ENCODE measurements at places on chromosomes 12 and 14.

DNA sequence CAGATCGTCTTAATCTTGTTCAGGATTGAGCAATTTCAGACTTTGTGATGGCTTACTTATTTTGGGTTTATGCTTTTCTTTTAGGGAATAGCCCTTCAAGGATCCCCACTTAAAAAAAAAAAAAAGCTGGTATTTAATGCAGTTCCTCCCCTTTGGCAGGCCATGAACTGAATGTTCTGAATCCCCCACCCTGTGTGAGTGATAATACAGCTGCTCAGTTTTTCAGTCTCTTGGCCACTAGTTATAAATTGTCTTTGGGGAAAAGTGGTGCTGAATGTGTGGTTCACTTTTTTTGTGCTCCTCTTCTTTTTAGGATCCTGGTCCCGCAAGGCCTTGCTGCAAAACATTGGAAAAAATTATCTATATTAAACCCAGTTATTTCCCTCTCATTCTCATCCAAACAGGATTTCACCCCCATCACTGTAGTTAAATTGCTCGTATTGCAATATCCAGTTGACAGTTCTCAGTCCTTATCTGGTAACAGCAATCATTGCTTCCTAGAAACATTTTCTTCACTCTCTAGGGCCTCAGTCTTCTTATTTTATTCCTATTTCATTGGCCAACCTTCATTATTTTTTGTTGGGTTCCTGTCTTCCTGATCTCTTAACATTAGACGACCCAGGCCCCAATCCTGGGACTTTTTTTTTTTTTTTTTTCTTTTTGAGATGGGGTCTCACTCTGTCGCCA is 73.1 kb upstream of the PAWR start:
- DNase-seq, result no peak

- DNase-seq, result no peak
Observed at GRCh38 chr14:54440037-54440436, 1.1 kb downstream of the CNIH1 start.

- DNase-seq, result peak; percentile 63
Observed at GRCh38 chr14:37591941-37592481, 3.0 kb downstream of the FOXA1 start.

DNA sequence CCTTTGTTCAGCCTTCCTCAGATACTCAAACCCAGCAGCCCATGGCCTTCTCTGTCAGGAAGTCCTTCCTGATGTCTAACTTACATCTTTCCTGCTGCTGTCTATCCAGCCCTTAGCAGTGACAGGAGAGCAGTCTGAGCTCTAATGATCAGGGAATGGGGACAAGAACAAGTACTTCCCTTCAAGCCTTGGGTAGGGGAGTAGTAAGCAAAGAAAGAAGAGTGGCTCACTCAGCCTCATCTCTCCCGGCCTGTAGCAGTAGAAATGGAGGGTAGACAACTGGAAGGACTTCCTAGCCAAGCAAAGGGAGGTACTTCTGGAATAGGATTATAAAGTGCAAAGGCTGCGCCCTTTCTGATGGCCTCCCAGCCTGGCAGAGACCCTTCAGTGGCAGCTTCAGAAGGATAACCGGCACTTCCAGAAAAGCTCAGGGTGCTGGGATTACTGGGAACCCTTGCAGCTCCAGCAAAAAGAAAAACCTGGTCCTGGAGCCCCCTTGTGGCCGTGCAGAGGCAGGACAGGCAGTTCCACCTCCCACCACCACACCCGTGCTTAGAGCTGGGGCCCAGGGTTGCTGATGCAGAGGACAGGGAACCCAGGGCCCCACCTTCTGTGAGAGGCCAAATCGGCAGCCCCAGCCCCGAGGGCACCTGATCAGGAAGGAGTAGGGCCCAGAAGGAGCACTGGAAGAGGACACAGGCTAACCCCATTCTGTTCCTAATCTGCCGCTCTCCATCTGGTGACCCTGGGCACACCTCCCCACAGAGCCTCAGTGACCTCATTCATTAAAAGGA is 12.4 kb upstream of the SMUG1 start:
- peak; percentile 48 for DNase-seq

GRCh38 chr14:104256025-104256424 is 117.6 kb downstream of the KIF26A start:
- DNase-seq, result no peak

DNA sequence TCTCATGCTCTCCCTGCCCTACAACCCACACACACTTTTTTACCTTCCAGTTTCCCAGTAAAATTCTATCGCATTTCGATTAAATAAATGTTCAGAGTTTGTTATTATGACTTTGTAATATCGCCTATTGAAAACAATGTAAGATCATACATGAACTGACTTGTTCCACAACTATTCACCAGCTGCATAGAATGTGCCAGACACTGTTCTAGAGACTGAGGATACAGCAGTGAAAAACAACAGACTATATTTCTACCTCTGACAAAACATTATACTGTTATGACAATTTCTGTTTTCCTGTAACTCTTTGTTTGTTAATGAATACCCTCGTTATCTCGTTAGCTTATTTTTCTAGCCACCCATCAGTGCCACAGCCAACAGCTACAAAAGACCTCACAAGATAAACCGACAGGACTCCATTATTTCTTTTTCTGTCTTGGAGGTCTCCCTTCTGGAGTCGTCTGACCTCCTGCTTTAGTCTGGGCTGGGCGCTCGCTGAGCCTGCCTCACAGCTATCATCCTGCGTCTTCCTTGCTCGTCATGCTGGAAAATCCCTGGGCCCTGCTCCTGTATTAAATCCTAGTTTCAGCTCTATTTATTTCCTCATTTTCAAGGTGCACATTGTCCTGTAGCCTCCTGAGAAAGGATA is 498.9 kb downstream of the DIO2 start:
- DNase-seq, result no peak

DNA sequence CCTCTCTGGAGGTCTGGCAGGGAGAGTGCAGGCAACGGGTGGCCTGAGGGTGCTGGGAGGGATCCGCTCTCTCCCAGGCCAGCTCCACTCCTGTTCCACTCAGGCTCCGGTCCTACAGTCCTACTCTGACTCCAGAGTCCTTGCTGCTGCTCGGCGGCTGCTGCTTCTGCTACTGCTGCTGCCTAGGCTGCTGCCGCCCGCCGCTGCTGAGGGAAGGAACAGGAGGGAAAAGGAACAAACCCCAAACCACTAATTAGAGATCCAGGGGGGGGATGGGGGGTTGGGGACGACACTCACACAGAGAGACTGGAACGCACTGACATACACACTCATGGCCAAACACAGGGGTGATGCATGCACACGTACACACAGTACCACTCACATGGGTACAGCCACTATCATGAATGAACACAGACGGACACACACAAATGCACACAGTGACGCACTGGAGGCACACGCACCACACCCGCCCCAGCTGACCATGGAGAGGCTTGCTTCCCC is at the start of gene SP7:
SP7 (minus strand) TSS at position 174 of the 501 bp plus-strand sequence. CDS start 708 bp downstream, outside the sequence.
- DNase-seq, result no peak

GRCh38 chr14:73393375-73393774 is 65.0 kb downstream of the NUMB start:
- DNase-seq, result no peak

GRCh38 chr12:105330931-105331804 is 677 bp downstream of the C12orf75 start:
- no peak for DNase-seq

GRCh38 chr14:69288956-69289705 is 29.2 kb downstream of the GALNT16 start:
- DNase-seq, result no peak

DNA sequence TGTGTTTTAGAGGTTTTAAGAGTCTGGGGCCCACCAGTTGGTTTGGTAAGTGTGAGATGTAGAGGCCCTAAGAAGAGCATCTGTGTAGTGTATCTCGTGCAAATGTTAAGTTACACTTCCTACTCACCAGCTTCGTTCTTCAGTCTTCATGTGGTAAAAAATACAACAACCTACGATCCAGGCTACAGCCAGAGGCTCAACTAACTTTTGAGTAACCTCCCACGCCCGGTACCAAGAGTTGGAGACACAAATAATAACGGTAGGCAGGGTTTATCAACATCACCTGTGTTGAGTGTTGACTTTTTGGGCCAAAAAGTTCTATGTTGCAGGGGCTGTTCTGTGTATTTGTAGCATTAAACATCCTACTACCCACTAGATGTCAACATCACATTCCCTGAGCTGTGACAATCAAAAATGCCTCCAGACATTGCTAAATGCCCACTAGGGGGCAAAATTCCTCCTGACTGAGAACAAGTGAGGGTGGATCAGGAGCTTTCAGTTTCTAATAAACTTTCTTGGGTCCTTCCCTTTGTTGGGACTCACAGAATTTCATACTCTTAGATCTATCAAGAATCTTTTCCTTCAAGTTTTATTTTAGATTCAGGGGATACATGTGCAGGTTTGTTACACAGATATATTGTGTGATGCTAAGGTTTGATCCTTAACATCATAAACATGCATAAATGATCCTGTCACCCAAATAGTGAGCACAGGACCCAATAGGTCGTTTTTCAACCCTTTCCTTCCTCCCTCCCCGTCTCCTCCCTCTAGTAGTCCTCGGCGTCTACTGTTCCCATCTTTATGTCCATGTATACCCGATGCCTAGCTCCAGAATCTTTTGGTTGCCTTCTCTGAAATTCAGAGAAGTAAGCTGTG is 94.7 kb downstream of the SLC2A13 start:
- peak; percentile 49 for DNase-seq

DNA sequence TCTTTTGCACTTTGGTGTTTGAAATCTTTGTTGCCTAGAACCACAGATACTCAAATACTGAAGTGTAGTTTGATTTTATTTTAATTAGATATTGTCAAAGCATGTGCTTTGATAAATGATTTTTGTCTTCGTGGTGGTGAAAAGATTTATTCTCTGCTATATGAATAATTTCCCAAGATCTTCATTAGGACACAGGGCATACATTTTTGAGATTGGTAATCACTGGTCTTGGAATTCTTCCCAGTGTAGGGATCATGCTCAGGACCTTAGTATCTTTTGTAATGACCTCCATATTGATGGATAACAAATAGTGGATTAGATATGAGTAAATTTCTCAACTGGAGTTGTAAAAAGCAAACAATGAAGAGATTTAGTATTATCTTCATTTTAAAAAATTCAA is 28.2 kb downstream of the TBK1 start:
- DNase-seq, result no peak

DNA sequence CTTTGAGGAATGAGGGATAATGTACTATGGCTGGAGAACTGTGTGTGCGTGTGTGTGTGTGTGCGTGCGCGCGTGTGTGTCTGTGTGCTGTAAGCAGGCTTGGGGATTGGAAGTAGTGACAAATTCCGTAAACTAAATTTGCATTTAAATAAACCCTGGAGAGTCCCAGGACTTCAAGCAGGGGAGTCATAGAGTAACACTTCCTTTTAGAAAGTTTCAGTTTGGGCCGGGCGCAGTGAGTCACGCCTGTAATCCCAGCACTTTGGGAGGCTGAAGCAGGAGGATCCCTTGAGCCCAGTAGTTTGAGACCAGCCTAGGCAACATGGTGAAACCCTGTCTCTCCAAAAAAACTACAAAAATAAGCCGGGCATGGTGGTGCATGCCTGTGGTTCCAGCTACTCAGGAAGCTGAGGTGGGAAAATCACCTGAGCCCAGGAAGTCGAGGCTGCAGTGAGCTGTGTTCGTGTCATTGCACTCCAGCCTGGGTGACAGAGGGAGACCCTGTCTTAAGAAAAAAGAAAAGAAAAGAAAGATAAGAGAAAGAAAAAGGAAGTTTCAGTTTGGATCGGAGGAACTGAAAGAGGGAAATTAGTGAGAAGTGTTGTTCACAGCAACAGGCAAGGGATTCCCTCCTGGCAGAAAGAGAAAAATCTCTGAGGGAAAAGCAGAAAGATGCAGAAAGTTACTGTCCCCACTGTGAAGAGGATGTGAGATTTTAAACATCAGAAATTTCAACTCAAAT is 222.7 kb upstream of the SOX5 start:
- DNase-seq, result no peak

DNA sequence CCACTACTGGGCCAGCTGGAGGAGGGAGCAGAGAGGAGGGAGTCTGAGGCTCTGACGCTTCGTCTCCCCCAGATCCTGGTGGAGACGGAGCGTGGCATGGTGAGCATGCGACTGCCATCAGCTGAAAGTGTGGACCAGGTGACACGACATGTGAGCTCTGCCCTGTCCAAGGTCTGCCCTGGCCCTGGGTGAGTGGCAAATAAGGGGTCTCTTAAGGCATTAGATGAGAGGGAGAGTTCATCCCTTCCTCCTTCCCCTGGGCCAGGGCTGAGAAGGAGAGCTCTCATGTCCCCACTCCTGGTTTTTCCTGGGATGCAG is 2.5 kb downstream of the CARMIL3 start:
- DNase-seq, result no peak

DNA sequence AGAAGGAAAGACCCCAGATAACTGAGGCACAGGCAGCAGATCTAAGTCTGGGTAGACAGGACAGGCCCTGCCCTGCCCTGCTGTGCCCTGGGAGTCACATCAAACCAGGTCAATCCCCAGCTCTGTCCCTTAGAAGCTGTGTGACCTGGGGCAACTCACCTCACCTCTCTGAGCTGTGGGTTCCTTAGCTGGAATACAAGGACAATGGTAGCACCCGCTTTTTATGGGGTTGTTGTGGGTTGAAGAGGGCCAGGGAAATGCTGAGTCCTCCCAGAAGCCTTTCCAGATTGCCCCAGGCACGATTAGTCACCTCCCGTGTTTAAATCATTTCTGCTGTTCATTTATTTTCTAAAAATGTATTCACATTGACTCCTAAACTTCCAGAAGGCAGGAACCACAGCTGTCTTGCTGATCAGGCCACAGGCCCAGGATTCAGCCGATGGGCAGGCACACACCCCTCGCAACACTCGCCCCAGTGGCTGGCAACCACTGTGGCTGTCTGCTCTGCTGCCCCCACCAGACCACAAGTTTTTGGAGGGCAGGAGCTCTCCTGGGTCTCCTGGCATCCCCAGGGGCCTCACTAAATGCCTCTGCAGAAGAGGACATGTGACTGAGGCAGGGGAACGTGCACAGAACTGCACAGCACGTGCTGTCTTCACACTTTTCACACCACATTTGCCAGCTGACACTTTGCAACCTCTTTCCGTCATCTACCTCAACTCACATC is 3.0 kb downstream of the SELPLG start:
- DNase-seq, result no peak

DNA sequence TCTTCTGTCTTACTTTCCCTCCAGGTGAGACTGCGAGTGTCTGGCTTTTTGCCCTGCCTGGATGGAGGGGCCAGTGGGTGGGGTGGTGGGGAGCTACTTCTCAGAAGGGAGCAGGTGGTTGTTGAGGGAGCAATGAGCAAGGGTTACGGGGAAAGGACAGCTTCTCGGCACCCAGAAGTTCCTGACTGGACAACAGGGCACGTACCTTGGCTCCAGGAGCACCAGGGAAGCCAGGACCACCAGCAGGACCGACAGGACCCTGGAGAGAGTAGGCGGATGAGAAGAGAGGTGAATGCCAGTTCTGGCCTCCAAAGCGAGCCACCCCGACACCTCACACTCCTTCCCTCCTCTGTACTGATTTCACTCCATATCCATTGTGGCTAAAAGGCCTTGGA is 15.3 kb downstream of the COL2A1 start:
- no peak for DNase-seq
